ENCODE measurements at places on chromosomes 3 and 15.

DNA sequence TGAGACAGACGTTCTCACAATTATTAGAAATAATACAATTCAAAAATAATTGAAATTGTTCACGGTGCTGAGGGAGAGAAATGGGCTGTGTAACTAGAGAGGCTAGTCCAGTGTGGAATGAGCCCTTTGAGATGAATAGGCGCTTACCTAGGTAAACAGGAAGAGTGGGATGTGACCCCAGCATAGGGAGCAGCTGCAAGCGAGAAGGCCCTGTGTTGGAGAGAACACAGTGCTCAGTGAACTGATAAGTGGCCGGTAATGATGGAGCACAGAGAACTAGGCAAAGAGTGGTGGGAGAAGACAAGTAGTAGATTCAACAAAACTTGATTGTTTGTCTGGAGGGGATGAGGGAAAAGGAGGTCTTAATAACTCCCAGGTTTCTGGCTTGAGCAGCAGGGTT, 103.9 kb downstream of the HCN4 start:
- no peak for ATAC-seq

- ATAC-seq = no peak
These were observed 216.8 kb upstream of the CD96 start for GRCh38 chr3:111325160-111325718.

DNA sequence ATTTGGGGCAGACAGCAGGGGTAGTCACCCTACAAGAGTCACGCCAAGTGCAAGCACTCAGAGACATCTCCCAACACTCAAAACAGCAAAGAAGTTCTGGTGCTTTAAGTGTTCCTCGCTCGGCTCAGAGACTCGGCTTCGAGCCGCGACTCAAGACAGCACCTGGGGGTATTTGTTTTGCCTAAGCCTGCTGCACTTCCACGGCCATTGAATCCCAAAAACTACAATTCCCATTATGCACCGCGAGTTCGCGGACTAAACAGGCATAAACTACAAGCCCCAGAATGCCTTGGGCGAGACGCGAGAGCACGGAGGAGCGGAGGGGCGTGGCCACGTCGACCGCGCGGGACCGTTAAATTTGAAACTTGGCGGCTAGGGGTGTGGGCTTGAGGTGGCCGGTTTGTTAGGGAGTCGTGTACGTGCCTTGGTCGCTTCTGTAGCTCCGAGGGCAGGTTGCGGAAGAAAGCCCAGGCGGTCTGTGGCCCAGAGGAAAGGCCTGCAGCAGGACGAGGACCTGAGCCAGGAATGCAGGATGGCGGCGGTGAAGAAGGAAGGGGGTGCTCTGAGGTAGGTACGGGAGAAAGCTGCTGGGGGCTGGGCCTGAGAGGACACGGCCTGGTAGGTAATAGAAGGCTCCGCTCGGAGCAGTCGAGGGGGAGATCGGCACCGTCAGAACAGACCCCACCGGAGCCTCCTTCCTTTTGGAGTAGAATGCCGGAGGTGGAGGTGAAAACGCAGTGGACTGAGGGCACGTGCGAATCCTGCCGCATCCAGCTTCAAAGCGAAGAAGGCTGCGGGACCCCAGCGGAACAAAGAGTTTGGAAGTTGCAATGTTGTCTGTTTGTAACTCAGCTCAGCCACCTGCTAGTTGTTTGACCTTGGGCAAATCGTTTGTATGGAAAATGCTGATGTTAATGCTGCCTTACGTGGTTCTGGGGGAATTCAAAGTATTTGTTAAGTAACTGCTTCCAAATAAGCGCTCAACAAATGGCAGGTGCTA, at the start of gene BUB1B:
TSS of gene BUB1B (plus strand) at position 381 of the 1,000 bp plus-strand sequence. CDS start at position 533, 152 bp downstream.
- ATAC-seq = peak; percentile 98

DNA sequence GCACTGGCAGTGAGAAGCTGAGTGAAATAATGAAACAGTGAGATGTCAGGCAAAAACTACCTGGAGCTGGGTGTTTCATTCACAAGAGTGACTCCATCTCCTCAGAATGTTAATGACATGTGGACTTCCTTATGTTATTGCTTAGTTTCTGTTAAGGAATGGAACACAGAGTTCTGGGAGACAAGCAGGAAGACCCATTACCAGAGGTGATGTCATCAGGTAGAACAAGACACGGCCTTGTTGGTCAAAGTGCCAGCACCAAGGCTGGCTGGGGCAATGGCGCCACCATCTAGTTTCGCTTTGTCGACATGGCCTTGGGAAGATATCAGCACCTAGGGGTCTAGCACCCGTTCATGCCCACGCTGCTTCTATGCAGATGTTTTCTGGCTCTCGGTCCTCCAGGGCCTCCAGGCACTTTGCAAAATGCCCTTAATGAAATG, 252.2 kb downstream of the FAM43A start:
- no peak for ATAC-seq

GRCh38 chr3:183487896-183488295, 59.5 kb upstream of the MCF2L2 start:
- no peak for ATAC-seq

- no peak for ATAC-seq
These were observed 3.2 kb downstream of the SSR3 start for GRCh38 chr3:156551746-156552145.

GRCh38 chr3:110016235-110016815, 679.0 kb upstream of the DPPA4 start:
- ATAC-seq = no peak

DNA sequence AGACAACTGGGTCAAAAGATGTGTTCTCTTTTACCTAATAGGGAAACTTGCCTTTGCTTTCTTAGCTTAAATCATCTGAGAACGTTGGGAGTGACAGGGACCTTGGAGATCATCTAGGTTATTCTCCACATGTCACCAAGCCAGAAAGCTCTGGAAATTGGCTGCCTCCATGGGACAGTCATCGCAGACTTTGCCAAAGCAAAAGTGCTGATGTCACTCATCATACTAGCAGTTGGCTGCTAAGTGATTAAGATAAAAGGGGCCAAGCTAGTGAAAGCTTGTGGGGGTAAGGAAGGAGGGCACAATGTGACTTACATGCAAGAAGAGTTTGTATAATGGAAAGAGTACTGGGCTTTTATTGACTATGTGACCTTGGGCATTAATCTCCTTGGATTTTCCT, 198.0 kb upstream of the PFN2 start:
- ATAC-seq = no peak

DNA sequence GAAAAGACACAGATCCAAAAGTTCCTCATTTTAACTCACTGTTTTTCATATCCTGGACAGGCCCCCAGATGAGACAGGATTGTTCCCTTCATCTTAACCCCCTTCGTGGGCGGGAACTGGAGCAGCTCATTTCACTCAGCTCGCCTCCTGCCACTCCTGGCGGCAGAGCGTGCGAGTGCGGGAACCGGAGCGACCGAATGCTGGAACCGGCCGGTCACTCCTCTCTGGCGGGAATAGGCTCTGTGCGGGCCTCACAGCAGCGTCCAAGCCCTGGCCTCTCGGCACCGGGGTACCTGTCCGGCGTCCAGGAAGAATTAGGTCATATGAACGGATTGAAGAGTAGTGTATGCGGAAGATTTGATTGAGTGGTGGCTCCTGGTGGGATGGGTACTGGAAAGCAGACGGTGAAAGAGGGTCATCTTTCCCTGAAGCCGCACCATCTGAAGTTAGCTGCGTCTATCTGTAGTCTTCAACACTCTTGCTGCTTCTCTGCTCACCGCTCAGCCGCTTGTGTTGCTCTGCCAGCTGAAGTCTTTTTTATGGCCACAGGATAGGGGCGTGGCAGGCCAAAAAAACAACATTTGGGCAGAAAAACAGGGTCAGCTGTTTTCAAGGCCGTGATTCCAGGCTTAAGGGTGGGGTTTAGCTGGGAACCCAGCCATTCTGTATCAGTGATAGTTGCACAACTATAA, 42.3 kb upstream of the FXR1 start:
- ATAC-seq = peak; percentile 72

DNA sequence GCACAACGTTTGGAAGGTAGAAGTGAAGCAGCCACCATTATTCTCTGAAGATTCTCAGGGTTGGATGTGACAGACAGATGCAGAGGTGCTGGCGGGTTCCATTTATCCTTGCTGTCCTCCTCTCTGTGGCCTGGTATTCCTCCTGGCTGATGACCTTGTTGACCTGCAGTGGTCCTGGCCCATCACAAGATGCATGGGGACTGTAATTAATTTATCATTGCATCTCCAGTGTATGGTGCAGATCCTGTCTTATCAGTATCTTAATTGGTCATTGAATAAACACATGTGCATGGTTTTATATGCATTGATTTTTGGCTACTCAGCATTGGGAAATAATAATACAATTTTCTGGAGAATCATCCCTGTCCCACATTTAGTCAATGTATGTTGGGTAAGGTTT, 259.4 kb upstream of the LRRFIP2 start:
- ATAC-seq = no peak

- no peak for ATAC-seq
These were observed 43.8 kb downstream of the SETD2 start for GRCh38 chr3:47120138-47120537.

DNA sequence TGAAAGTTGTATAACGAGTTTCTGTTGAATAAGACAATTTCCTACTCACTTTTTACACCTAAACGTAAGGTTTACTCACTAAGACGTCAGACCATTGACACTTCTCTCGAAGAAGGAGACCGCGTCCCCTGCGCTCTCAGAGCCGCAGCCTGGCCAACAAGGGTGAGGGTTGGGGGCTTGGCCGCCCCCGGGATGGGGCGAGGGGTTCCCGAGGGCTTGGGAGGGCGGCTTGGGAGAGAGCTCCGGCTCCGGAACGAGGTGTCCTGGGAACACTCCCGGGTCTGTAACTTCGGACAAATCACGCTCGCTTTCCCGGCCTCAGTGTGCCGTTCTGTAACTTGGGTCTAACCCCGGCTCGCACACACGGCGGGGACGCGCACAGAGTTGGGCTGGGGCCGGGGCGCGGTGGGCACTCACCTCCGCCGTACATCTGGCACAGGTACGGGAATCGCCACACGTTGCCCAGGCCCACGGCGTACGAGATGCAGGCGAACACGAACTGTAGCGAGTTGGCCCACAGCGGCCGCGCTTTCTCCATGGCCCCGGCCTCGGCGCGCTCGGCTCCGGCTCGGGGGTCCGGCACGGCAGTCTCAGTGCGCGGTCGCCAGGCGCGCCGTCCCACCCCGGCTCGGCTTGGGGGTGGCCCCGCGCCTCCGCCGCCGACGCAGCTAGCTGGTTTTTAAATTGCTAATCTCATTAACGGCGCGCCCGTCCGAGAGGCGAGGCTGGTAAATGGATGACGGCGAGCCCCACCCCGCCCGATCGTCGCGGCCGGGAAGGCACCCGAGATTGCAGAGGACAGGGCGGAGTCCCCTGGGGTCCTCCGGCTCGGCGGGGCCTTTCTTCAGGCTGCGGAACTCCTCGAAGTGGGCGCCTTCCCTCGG, at the start of gene SLC6A20:
TSS of gene SLC6A20 (minus strand) at position 655 of the 884 bp plus-strand sequence. CDS start at position 538, 117 bp downstream.
- no peak for ATAC-seq

GRCh38 chr15:90211009-90211408, 9.9 kb downstream of the SEMA4B start:
- no peak for ATAC-seq

DNA sequence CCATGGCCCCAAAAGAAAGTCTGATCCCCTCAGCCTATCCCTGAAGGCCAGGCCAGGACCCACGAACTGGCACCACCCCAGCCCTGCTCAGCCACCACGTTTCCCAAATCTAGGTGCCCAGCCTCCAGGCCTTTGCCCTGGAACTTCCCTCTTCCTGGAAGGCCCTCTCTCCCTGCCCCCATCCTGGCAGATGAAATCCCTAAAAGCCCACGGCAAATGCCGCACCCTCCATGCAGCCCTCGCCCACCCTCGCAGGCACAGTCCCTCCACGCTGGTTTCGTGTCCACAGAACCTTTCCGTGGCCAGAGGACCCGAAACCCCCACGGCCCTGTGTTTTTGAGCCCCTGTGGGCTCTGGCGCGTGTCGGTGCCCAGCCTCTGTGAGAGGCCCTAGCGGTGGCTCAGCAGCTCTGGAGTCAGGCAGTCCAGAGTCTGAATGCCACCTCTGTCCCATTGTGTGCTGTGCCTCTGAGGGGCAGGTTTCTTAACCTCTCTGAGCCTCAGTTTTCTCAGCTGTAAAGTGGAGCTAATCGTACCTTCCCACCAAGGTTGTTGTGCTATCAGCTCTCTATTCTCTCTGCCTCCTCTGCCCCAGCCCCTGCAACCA, 138.5 kb upstream of the IQSEC1 start:
- no peak for ATAC-seq

- ATAC-seq = no peak
These were observed 93.1 kb downstream of the STAG1 start for GRCh38 chr3:136658946-136659682.

GRCh38 chr3:89586676-89587075, 479.3 kb downstream of the EPHA3 start:
- ATAC-seq = no peak

DNA sequence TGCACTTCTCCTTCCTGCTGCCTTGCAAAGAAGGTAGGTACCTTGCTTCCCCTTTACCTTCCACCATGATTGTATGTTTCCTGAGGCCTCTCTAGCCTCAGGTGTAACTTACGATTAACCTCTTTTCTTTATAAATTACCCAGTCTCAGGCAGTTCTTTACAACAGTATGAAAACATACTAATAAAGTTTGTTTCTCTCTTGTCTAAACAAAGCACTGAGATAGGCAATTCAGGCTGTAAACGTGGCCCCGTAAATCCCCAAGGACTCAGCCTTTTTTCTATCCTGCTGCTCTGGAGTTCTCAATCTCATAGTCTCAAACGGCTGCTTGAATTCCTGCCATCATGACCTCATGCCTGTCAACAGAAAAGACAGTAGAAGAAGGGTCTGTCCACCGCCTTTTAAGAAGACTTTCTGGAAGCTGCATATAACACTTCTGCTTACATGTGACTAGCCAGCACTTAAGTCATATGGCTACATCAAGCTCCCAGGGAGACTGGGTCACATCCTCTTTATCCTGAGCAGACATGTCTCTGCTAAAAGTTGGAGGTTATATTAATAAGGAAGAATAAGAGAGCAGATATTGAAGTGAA, 257.8 kb downstream of the EBLN2 start:
- no peak for ATAC-seq

GRCh38 chr3:125042725-125043406, 12.9 kb downstream of the HEG1 start:
- peak; percentile 64 for ATAC-seq

- no peak for ATAC-seq
These were observed 46.4 kb upstream of the IQSEC1 start for GRCh38 chr3:13119471-13120220.

GRCh38 chr3:111027868-111028267, 43.7 kb upstream of the NECTIN3 start:
- ATAC-seq = no peak

DNA sequence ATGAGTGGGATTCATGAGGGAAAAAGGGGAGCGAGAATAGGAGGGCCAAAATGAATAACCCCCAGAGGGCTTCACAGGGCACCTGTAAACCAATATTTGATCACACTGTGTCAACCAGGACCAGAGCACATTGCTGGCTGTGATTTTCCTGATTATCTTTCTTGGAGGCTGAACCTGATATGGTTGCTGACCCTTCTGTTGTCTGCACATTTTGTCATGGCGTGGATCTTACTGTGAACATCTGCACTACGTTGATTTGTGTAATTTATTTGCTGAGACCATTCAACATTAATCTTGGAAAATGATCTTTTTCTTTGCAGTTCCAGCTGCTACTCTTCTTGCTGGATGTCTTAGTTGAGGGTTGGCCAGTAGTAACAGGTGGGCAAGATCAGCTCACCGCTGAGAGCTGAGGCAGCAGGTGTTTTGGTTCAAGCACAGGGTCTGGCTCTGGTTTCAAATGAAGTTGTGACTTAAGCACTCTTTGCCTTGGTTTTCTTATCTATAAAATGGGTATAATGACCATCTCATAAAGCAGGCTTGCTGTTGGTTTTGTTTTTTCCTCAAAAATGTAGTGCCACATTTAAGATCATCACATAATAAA, 61.2 kb downstream of the ARHGEF26 start:
- no peak for ATAC-seq

- ATAC-seq = peak; percentile 83
These were observed at the start of gene RBPMS2 for GRCh38 chr15:64775551-64776401. RBPMS2 (minus strand) TSS chr15:64775589; CDS start chr15:64775319, 270 bp downstream.

Measured in gastroesophageal sphincter (tissue), 4 donors.